ENCODE measurements at places on chromosomes 7 and 10. TPM values are rescaled to one million over a fixed set of nuclear protein-coding genes. Genes with fewer than 3 reads are reported as not detected.

Gene OR9A4
- total RNA-seq = not detected

Gene CYP3A7
- not detected for total RNA-seq

Gene PHTF2
- 6.5 TPM for total RNA-seq

Gene AGAP9
- 5.6 TPM for total RNA-seq

Gene ASB10
- not detected for total RNA-seq

Gene CYP2W1
- total RNA-seq = not detected

Gene AGR2
- total RNA-seq = 3.0 TPM

Gene CTAGE15
- not detected for total RNA-seq

DNA sequence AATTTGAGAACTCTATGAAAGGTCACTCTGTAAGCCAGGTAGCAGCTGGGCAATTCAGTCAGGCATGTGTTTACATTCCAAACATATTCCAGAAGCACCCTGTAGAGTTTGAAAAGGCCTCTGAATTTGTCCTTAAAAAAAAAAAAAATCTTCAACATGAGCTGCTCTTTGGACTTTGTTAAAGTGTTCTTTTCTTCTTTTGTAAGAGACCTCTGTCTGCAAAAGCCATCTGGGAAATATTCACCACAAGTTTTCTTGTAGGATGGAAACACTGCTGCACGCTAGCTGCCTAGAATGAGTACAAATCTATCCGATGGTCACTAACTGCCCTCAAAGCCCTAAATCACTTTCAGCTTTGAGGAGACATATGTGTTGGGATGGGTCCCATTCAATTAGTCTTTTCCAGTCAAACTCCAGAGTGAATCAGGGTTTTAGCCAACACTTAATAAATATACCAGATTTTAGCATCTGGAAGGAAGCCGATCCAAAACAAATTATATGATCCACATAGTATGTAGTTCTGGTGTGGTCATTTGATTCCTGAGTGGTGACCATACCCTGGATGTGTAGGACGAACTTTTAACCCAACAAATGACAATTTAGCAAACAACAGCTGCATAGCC is 85.9 kb downstream of the CD36 start:
- DNase-seq = no peak

- no peak for DNase-seq
Observed at GRCh38 chr7:106058928-106059324, 53.2 kb downstream of the SYPL1 start.

- no peak for DNase-seq
Observed at GRCh38 chr7:105782391-105783042, 93.9 kb downstream of the ATXN7L1 start.

DNA sequence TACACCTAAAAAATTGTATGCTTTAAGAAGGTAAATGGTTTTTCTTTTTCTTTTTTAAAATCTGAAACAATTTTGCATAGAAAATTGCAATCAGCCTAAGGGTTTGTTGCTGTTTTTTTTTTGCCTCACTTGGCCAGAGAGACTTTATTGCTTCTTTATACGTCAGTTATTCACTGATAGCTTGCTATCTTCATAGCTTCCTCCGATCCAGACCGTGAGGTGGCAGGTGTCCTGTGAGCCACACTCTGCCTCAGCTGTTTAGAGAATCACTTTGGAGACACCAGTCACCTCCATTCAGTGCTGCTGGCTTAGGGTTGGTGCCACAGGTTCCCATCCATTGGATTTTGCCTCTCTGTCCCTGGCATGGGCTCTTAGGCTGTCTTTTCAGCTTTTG is 68.0 kb downstream of the HHEX start:
- no peak for DNase-seq

DNA sequence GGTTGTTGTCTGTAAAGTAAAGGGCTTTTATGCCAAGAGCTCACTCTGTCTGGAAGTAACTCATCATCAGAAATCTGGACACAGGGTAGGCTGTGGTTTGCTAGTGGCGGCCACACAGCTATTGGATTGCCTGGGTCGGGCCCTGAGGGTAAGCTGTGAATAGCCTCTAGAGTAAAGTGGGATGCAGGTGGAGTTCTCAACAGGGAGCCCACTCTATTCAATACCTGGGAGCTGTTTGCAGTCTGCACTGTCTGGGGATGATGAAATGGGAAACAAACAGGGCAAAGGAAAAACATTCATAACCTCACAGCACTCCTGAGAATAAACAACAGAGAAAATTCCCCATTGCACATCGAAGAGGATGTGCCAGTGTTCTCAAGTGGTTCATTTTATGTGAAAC is 582.6 kb downstream of the CALN1 start:
- no peak for DNase-seq

- no peak for DNase-seq
Observed at GRCh38 chr7:103446049-103446520, at the start of gene SLC26A5. Gene SLC26A5, minus strand, starts transcription at chr7:103446207. Its CDS starts 24,693 bp downstream, at chr7:103421514.

- no peak for DNase-seq
Observed at GRCh38 chr7:16471933-16472332, 6.4 kb upstream of the SOSTDC1 start.

GRCh38 chr7:44977304-44977958 is 1.4 kb downstream of the MYO1G start:
- DNase-seq = no peak

GRCh38 chr7:70512144-70512543 is 619.8 kb upstream of the GALNT17 start:
- no peak for DNase-seq

DNA sequence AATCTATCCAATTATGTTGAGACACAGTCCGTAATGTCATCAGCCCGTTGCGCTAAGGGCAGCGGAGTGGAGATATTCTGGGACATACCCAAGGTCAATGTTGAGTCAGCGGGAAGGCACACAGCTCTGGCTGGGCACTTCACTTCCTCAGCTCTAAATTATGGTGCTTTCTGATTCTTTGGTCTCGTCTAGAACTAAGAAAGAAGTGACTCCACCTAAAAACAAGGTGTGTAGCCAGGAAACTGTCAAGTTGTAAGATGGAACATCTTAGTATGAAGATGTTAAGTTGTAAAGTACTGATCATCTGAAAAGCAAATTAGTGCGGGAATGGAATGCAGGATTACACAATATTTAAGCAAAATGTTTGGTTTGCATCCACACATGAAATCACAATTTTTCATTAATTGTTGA is 43.1 kb downstream of the BAIAP2L1 start:
- no peak for DNase-seq

DNA sequence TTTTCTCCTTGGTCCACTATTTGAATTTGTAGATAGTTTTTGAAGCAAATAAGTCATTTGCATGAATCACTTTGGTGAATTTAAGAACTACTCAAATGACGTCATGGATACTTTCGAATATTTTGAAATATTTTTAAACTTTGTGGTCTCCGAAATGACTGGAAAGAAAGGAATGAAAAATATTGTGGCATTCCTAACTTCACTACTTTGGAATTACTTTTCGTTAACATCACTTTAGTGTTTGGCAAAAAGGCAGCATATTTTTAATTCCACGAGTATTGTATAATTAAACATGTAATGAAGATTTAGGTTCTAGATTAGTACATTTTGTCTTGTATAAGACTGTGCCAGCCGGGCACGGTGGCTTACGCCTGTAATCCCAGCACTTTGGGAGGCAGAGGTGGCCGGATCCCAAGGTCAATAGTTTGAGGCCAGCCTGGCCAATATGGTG is 35.3 kb upstream of the ZRANB1 start:
- no peak for DNase-seq

DNA sequence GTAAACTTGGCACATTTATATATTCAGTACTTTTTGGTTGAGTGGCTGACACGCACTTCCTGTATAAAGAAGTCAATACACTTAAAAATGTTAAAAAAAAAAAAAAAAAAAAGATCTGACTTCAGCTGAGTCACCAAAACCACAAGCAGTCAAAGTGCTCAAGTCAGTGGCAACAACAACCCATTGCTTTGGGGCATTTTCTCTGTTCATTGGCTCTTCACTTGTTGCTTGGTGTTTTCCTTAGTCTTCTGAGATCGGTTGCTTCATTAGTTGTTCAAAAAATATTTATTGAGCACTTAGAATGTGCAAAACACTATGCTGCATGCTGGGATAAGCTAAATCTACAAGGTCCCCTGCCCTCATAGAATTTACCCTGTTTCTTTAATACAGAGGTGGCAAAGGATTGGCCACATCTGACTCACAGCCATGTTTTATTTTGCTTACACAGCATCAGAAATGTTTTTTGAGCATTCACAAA is 63.7 kb downstream of the ZNRF2 start:
- DNase-seq = no peak

- no peak for DNase-seq
Observed at GRCh38 chr10:37125191-37125732, at the start of gene ANKRD30A. Gene ANKRD30A, plus strand, starts transcription at chr10:37125598. Its CDS starts 190 bp downstream, at chr10:37125788.

GRCh38 chr10:54484186-54484585 is 316.8 kb downstream of the PCDH15 start:
- no peak for DNase-seq

GRCh38 chr7:48108959-48109847 is 20.1 kb downstream of the UPP1 start:
- no peak for DNase-seq

DNA sequence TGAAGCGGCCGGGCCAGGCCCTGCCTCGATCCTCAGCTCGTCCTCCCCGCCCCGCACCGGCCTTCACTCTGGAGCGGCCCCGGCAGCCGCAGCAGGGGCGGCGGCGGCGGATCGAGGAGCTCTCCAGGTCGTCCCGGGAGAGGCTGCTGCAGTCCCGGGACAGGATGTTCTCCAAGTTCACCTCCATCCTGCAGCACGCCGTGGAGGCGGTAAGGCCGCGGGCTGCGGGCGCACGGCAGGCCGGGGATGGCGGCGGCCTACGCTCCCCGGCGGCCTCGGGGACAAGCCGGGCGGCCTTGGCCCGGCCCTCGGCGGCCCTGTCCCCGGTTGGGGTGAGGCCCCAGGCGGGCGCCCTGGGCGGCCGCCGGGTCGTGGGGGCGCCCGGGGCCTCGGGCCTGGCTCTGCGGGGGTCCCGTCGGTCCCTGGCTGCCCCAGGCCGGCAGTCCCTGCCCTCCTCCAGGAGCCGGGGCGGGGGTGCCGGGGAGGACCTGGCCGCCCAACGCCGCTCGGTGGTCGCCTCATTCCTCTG is 399 bp downstream of the FHIP2A start:
- DNase-seq = no peak

- DNase-seq = no peak
Observed at GRCh38 chr10:32141018-32141807, 85.0 kb upstream of the KIF5B start.

- no peak for DNase-seq
Observed at GRCh38 chr7:25520017-25520416, 291.7 kb upstream of the NPVF start.

DNA sequence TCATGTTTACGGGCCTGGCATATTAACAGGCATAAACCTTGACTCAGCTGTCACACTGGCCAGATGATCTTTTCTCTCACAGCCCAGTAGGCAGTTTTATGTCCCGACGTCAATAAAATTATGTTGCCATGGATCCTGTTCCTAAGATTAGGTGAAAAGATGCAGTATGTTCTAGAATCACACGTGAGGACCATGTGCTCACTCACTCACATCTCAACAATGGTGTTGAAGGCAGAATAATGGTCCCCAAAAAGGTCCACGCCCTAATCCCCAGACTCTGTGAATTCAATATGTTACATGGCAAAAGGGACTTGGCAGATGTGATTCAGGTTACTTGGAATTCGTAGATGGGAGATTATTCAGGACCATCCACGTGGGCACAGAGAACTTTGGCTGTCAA is 3.5 kb downstream of the DOCK1 start:
- no peak for DNase-seq

GRCh38 chr10:92559046-92559445 is 14.8 kb downstream of the IDE start:
- no peak for DNase-seq

DNA sequence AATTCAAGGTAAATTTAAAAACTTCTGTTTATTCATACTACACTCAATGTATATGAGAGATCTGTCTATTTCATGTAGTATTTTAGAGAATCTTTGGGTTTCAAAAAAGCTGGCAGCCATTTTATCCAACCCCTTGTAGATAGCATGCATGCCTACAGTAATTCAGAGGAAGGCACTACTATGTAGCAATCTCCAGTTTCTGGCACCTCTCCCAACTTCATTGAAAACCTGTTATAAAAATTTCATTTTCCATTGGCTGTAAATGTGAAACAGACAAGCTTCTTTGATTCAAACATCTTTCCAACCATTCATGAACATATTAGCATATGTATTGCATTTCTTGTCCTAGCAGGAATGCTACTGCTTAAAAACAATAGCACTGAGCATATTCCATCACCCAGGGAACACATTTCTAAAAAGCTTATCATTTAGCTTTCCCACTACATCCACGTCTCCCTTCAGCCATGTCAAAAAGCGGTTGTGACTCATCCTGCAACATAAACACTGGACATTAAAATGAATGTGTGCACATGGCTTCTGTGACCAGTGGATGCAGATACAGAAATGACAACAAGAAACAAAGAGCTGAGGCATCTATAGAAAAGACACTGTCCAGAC is 330.4 kb upstream of the AOAH start:
- no peak for DNase-seq

- no peak for DNase-seq
Observed at GRCh38 chr7:105877736-105878135, 1.3 kb upstream of the ATXN7L1 start.

DNA sequence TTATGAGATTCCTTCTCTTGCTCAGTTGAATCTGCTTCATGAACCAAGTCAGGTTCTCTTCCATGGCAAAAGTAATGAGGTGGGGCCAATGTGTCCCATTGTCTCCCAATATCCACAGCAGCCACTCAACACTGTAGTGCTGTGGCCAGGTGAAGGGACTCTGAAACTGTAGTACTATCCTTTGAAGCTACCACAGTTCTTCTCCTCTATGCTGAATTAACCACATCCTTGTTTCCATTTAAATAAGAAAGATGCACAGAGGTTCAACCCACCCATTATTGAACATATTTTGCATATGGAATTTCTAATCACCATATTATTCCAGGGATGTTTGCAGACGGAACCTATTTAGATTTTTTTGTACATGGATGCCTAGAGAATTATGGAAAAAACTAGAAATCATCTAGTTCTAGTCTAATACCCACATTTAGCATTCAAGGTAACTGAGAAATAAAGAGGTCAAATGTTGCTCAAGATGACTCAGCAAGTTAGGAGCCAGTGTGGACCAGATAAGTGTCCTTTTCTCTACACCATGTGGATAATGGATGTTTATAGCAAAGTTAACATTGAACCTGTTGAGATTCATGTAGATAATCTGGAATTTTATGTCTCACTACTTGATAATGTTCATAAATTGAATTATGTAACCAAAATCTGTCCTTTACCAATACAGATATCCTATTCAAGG is 64.5 kb downstream of the LRRTM3 start:
- no peak for DNase-seq

DNA sequence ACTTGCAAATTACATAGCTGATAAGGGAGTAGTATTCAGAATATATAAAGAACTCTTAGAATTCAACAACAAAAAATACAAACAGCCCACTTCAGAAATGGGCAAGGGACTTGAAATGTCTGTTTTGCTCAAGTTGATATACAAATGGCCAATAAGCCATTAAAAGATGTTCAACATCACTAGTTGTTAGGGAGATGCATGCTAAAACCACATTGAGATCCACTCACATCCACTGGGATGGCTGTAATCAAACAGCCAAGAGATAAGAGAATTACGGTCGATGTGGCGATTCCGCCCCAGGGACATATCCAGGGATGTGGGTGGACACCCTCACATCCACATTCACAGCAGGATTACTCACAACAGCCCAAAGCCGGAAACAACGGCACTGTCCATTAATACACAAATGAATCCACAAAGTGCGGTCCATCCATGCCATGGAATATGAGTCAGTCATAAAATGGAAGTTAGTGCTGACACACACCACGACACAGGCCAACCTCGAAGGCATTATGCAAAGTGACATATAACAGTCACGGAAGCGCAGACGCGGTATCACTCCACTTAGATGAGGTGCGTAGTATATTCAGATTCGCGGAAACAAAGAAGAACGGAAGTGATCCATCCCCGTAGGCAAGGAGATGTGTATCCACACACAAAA is 227.8 kb downstream of the DNAJB6 start:
- DNase-seq = no peak
